ENCODE measurements at places on chromosomes 3 and 15.

- no peak for DNase-seq
These were observed 23.6 kb downstream of the PYGO1 start for GRCh38 chr15:55564347-55565145.

- no peak for DNase-seq
These were observed 41.5 kb downstream of the IDH2 start for GRCh38 chr15:90060797-90061196.

GRCh38 chr3:74033381-74033780 is 408.6 kb upstream of the PDZRN3 start:
- DNase-seq, result no peak

DNA sequence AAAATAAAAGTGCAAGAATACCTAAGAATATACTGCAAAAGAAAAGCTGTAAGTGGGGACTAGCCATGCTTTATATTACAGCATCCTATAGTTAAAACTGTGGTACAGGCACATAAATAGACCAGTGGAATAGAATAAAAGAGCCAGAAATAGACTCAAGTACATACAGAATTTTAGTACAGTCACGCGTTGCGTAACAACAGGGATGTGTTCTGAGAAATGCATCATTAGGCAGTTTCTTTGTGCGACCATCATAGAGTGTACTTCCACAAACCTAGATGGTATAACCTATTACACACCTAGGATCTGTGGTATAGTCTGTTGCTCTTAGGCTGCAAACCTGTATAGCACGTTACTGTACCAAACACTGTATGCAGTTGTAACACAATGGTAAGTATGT is 61.8 kb downstream of the PCCB start:
- no peak for DNase-seq

DNA sequence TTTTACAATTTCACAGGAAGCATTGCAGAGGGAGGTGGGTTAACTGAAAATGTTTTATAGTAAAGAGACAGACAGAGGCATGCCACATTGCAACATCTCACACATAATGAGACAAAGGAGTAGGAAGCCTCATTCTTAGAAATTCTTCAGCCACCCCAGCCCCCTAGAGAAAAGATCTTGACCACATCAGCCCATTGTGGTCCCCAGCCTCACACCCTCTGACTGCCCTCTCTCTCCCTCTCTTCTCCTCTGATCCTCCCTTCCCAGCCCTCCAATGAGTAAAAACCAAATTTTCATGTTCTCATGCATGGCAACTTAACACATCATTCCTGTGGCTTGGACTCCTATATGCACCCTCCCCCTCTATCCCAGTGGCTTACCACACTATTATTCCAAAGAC is 174.1 kb downstream of the UACA start:
- no peak for DNase-seq

GRCh38 chr3:4995500-4996053 is 16.3 kb downstream of the BHLHE40 start:
- no peak for DNase-seq

- DNase-seq, result no peak
These were observed 420.6 kb downstream of the SHQ1 start for GRCh38 chr3:72427624-72428023.

GRCh38 chr15:98815207-98815606 is 166.9 kb downstream of the IGF1R start:
- DNase-seq, result no peak

DNA sequence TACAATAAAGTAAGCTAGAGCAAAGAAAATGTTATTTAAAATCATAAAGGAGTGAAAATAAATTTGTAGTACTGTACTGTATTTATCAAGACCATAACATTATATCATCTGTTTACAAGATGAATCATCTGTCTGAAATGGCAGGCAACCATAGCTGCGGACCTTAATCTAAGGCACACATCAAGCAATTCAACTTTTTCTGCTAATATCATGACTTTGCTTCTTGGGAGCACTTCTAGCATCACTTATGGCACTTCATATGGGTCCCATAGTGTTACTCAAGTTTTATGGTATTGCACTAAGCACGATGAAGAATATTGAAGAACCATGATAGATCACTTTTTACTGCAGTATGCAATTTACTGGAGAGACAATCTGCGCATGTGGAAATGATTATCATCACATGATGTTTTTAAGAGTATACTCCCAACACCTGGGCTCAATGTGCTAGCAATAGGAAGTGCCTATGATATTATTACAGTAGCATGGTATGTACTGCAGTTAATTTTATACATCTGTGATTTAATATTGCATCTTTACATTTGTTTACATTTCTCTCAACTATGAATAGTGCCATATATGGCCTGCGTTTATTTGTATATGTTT is 137.7 kb upstream of the NECTIN3 start:
- DNase-seq, result no peak

- DNase-seq, result no peak
These were observed 35.7 kb upstream of the NECTIN3 start for GRCh38 chr3:111035902-111036301.

GRCh38 chr3:195164573-195165264 is 106.2 kb downstream of the XXYLT1 start:
- no peak for DNase-seq

DNA sequence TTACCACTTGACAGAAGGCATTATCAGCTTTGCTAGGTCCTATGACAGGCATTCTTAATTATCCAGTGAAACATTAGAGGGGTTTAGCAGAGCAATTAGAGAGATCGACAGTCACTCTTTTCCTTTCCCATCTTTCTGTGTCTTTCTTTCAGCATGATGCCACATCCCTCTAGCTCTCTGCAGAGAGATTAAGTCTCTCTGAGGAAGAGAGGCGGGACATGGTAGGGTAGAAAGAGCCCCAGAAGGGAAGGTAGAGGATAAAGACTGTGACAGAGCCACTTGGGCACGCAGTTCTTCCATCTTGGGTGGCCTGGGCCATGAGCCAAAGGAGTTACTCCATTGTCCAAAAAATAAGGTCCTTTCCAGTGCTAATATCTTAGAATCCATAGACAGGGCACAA is 55.8 kb downstream of the HHLA2 start:
- DNase-seq, result no peak

DNA sequence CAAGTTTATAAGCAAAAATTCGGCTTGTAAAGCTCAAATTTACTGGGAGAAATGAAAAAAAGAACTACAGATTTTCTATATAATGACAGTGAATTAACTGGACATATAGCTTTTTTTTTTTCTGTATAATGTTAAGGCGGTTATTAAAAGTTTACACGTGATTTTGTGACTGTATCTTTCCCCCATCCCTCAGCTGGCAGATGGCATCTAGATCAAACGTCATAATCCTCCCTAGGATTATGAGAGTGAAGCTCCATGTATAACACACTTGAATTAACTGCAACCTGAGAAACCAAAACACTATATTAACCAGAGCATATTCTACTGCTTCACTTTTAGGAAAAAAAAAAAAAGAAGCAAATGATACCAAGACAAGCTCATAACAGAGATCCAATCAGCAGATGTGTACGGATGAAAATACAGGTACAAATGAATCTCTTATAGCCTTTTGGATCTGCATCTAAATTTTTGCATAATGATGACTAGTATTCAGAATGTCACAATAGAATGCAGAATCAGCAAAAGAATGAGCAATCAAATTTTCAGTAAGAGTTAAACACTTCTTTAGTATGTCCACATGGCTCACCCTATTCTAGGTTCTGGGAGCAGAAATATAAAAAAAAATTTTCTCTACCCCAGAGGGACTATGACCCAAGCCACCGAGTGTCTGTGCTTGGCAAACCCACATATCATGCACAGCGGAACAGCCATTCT is 12.4 kb downstream of the MOBP start:
- no peak for DNase-seq

- DNase-seq, result no peak
These were observed 46.8 kb downstream of the PRICKLE2 start for GRCh38 chr3:64178419-64178818.

GRCh38 chr15:90465930-90466567 is 63.7 kb upstream of the CRTC3 start:
- no peak for DNase-seq

GRCh38 chr3:138845181-138845601 is 10.5 kb upstream of the PIK3CB start:
- no peak for DNase-seq
